ENCODE measurements at places on chromosomes 7 and 10.

DNA sequence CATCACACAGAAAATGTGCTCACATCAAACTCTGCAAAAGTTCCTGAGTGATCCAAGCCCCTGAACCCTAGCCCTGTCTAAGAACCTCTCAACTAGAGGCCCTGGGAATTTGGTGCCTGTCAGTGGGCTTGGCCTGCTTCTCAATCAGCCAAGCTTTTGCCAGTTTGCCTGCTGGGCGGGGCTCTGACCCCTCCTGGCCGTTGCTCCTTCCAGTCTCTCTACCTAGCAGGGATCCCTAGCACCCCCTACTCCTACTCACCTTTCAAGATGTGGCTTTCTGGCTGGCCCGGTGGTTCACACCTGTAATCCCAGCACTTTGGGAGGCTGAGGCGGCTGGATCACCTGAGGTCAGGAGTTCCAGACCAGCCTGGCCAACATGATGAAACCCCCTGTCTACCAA is 2.1 kb downstream of the KLRG2 start:
- no peak for DNase-seq

- no peak for DNase-seq
Observed at GRCh38 chr10:97927622-97928021, 78.0 kb downstream of the GOLGA7B start.

DNA sequence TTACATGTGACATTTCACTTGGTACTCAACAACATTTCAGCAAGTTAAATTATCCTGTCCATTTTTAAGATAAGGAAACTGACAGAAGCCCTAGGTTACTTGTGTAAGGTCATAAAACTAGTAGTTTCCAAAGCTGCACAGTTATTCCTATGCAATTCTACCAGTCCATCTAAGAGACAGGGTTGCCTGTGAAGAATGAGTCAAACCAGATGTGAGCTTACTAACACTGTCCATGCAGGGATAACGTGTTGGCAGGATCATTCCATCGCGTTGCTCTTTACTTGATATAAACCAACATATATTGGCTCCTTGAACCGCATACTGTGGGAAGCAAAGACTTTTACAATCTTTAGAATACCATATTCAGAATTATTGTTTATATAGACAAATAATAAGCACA is 280.9 kb upstream of the HGF start:
- no peak for DNase-seq

GRCh38 chr7:91347290-91347689 is 83.1 kb downstream of the FZD1 start:
- DNase-seq, result no peak

DNA sequence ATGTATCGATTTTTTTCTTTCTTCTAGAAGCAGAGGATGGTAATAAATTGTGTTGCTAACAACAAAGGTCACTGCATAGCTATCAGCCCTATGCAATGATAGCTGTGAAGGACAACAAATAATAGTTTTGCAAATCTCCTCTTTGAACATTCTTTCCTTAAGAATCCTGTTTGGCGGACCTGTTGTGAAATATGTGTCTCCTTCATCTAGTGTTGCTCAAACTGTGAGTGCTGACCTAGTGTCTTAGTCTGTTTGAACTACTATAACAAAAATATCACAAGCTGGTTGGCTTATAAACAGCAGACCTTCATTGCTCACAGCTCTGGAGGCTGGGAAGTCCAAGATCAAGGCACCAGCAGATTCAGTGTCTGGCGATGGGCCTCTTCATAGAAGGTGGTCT is 53.7 kb downstream of the CAV1 start:
- no peak for DNase-seq

DNA sequence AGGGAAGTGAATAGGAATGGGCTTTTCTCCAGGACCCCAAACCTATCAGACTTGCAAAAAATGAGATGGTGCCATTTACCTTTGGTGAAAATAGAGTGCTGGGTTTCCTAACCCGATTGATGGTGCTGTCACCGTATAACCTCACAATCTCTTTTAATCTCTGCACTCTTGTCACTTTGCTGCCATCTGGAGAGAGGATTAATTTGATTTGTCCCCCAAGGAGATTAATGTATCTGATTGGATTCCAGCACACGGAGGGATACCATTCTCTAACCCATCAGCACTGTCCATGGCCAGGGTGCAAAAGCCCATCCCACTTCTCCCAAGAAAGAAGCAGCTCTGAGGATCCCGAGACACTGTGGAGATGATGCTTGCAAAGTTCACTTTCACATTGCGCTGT is 86.3 kb upstream of the NFE2L3 start:
- no peak for DNase-seq

- no peak for DNase-seq
Observed at GRCh38 chr7:94188350-94188749, 184.2 kb upstream of the BET1 start.

DNA sequence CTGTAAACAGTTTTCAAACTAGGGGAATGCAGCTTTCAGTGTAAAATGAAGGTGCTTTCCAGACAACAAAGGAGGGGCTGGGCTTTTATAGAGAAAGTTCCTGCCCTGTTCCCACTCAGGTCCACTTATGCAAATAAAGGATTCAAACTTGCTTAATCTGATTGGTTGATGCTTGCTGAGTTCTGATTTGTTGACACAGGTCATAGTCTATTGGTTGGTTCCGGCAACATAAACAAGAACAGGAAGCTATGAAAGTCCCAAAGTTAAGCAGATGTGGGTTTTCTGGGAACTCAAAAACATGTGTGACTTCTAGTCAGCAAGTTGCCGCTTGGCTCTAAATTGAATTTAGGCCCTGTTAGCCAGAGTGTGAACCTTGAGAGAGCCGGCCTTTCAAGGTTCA is 194.2 kb upstream of the SVIL start:
- DNase-seq, result no peak

GRCh38 chr10:58115218-58116050 is 152.3 kb downstream of the IPMK start:
- no peak for DNase-seq

DNA sequence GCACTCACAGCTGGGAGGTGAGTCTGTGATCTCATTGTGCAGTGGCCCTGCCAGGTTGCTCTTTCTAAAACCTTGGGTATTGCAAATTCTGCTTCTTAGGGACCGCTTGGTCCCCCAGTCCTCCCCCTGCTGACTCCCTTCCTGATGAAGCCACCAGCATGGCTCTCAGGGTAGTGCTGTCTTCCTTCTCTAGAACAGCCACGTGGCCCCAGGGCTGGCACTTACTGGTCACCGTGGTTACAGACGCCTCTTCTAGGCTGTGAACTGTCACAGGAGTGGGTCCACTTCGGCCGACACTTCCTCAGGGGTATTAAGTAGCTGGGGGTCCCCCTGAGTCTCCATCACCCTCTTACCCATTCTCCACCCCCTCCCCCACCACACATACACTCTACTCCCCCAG is 2.7 kb upstream of the HTRA1 start:
- DNase-seq, result no peak

DNA sequence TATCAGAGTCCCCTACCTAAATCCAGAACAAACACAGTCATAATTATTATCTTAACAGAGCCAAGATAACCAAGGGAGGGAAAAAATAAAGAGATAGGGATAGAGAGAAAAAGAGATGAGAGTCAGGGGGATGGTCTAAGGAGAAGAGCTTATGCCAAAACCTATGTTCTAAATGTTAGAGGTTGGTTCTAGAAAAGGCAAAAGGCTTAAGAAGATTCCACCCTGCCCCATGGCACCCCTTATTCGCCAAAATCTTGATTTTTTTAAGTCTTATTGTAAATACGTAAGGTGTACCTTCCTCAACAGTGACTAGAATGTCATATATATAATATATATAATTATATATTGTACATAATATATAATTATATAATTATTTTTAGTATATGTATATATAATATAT is 29.6 kb upstream of the CTNNA3 start:
- DNase-seq, result no peak

GRCh38 chr7:20783700-20784387 is 2.8 kb downstream of the SP8 start:
- DNase-seq, result peak; percentile 57

GRCh38 chr10:125850766-125851731 is 27.7 kb downstream of the BCCIP start:
- no peak for DNase-seq

DNA sequence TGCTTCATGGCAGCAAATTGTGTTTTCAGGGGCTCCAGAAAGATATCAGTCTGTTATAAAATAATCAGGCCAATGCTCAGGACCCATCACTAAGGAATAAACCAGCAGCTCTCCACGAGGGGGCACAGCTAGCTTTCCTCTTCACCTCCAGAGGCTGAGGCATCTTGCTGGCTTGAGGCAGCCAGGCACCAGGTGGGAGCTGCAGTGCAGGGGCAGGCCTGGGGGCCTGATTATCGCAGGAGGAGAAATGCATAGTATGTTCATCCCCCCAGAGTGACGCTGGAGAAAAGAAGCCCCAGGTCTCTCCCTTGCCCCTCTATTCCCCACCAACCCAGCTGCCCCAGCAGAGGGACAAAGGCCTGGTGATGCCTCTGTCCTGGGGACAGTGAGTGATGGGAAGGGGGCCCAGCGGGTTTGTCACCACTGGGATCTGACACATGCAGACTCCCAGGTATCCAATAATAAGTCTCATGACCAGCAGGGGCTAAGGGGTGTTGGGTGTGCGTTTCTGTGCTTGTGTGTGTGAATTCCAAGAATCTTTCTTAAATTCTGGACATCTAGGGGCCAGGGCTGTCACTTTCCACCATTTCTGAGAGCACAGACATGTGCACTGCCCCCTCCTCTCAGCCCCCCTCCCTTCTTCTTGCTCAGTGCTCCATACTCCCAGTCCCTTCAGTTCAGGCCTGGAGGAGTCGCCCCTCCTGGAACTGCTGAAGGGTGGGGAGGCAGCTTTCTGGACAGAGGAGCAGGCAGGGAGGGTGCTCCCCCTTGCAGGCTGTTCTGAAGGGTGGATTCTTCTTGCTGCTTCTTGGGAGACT is 128.1 kb upstream of the FAM20C start:
- DNase-seq, result peak; percentile 37

DNA sequence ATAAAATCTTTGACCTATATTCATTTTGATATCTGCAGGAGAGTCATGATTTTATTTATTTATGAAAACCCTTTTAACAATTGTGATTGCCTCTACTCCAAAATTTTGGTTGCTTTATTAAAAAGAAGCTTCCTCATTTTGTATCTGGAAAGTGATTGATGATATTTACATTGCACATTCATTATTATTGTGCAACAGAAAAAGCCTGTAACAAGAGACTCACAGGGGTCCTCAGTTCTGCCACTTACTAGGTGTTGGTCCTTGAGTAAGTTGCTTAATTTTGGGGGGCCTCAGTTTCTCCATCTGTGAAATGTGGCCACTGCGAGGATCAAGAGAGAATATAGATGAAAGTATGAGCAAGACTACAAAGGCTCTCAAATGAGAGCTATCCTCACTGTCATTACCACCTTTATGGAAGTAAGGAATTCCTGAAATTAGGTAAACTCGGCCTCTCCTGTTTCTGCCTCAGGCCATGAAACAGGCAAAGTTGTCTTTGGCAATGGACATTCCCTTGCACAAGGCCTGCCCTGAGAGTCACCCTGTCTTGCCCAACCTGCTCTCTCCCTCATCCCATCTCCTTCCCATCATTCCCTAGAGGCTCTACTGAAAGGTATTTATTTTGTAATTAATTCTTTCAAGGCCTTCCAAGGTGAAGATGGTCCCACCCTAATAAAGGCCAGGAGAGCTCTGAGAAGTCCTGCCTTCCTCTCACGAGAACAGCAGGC is 66.1 kb upstream of the ABLIM1 start:
- DNase-seq, result no peak

DNA sequence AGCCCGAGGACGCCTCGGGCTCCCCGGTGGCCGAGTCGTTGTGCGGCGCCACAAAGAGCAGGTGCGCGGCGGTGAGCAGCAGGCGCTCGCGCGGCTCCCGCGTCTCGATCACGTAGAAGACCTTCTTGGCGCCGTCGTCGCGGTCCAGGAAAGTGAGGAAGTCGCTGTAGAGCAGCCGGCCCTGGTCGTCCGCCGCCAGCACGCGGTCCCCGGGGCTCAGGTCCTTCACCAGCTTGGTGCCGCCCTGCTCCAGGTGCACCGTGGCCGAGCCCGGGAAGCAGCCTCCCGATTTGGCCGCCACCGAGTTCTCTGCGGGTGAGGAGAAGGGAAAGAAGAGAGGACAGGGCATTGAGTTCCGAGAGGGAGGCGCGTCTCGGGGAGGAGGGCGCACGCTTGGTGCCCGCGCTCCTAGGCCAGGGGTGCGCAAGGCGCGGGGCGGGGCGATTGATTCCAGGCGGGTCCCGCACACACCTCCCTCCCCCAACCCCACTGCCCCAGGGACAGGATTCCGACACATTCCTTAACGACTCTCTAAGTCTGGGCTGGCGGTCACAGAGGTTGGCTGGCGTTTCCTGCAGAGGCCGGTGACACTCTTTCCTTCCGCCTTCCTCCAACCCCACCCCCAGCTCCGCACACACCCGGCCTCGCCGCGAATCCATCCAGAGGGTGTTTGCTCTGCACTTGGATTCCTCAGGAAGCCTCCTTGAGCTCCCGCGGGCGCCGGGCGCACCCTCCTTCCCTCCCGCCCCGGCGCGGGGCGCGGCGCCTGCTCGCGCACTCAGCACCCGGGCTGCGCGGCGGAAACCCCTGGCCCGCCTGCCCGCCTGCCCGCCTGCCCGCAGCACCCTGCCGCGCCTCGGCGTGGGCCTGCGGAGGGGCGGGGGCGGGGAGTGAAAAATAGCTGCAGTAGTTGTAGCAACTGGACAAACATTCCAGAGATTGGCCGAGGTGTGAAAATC is 8.6 kb downstream of the SHH start:
- peak; percentile 48 for DNase-seq

DNA sequence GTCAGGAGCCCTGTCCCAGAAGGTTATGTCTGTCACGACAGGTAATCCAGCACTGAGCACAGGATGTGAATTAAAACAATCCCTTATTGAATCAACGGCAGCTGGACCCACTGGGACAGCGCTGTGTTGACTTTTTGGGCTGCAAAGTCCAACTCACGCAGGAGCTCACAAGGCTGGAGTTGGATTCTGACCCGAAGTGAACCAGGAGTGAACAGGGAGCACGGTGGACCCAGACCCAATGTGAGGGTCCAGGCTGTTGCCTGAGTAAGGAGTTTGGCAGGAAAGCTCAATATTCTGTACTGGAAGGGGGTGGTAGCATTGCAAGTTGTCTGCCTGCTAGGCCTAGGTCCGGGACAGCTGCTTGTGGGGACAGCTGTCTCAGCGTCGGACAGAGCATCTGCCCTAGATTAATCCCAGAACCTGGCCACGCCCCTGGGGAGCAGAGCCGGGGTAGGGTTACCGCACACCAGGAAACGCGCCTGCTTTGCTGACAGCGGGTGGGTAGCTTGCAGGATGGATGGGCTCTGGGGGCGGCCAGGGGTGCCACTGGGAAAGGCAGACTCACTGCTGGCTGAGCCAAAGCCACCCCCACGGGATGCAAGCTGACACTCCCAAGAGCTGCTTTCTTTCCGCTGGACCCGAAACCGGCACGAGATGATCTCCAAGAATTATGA is 24.0 kb downstream of the COL26A1 start:
- DNase-seq, result peak; percentile 16

Data from NCI-H345 (cell line).